Anterior cingulate cortex (tissue), 58 donors: ENCODE measurements at places on chromosomes 3 and 15.

DNA sequence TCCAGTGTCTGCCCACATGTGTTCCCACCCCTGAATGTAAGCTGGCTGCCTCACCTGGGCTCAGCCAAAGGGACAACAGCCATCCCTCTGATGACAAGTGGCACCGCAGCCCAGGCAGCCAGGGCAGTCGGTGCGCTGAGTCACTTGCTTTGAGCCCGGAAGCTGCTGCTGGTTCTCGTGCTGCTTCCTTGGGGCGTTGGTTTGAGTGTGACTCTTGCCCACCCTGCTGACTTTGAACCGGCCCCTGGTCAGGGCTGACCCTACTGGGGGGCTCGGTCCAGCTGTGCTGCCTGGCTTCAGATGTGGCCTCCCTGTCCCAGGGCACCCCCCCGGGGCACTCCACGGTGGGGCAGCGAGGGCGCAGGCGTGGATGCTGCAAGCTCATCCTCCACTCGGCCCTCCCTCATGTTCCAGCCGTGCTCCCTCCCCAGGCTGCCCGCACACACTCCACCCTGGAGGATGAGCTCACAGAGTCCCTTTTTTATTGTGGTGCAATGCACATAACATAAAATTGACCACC lies 62.1 kb downstream of the EFCAB12 start:
- no peak for DNase-seq

- DNase-seq, result no peak
These were observed 145.5 kb upstream of the TPM1 start for GRCh38 chr15:62896969-62897486.

DNA sequence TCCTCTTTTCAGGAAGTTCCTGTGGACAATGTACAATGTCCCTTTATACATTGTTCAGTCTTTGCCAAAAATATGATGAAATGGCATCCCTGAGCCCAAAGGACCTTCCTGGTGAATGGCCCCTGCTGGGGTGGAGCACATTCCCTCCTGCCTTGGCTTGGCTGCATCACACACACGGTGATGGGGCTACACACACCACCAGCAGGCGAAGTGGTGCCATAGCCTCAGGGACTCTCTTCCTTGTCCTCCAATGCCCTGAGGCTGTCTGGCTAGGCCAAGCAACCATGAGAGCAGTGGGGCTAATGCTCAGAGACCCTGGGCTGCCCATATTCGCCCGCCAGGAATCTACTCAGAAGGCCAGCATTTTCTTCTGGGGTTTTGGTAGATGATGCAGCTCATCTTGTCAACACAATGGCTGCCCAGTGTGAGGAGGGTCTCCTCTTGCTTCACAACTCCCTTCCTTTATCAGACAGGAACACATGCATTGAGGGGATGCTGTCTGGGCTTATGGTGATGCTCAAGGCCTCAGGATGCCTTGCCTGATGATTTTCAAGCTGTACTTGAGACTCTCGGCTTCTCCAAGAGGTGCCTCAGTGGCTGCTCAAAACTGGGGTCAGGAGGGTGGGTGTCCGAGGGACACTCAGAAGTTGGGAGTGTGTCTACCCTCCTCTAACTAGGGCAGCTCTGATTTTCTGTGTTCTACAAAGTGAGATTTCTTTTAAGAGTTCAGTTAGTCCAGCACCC lies 40.9 kb upstream of the EPHB1 start:
- DNase-seq, result no peak

DNA sequence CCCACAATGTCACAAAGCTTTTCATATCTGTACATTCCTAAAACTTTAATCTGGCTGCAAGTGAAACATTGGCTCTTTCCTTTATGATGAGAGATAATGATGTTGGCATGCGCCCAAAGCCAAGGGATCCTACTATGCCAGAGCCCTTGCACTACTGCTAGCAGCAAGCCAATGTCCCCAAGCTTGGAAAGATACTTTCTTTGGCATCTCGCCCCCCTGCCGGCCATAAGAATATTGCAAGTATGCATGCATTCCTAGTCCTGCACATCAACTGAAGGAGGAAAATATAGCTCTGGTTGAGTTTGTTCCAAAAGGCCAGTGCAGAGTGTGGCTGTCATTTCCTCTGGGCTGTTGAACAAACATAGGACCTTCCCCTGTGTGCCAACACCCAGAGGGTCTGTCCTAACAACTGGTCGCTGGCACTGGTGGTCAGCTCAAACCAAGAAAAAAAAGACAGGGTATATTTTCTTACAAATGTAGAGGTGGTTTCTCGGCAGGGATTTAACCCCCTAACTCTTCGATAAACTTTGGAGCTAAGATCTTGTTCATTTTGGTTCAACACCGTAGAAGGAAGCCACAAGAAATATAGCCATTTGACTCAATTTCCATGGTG lies 120.9 kb upstream of the ZBED2 start:
- DNase-seq, result peak; percentile 36

DNA sequence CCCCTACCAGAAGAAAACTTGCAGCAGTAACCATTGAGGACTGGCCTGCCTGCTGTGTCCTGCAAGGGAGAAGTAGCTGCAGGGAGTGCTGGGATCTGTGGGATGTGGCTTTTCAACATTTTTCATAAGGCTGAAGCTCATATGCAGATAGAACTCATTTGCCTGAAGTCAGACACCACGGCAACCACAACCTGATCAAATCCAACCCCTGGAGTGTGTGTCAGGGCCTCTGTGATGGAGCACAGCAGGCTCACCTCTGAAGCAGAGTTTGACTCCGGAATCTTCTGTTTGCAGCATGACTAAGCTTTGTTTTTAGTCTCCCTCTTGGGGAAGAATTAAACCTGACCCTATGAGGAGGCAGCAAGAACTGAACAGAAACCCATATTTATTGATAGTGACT lies 508.7 kb downstream of the AGBL1 start:
- DNase-seq, result no peak

DNA sequence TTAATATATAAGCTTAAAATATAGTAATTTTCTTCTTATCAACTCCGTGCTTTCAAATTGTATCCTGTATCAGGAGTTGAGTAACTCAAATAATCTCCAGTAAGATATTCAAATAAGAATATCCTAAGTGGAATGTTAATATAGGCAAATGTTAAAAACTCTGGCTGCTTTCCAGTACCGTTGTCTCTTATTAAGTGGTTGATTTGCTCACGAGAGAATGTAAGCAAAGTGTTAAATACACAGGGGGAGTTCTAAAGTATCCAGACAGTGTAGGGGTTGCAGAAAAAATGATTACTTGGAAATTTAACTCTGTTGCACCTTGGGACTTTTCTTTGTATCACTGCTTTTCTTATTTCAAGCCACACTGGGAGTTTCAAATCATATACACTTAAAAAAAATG lies 478.9 kb upstream of the TBL1XR1 start:
- no peak for DNase-seq

DNA sequence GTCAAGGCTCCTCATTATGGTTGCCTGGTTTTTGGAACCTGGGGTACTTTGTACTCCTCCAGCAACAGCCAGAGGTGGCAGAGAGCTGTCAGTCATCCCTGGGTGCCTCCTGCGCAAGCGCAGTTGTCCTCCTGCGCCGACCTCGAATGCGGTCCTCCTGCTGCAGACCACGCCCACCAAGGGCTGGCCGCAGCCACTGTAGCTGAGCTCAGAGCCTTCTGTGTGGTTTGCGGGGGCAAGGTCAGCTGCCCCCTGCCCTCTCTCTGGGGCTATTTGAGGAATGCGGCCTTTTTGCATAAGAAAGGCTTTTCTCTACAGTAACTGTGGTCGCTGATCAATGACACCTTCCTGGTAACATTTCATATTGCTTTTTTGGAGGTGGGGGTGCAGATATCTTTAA lies 131.3 kb upstream of the SNRPN start:
- peak; percentile 42 for DNase-seq
